ENCODE measurements at places on chromosomes 5 and 9.
A peak's percentile ranks its signal among the peaks of the same experiment; 100 is the strongest.

DNA sequence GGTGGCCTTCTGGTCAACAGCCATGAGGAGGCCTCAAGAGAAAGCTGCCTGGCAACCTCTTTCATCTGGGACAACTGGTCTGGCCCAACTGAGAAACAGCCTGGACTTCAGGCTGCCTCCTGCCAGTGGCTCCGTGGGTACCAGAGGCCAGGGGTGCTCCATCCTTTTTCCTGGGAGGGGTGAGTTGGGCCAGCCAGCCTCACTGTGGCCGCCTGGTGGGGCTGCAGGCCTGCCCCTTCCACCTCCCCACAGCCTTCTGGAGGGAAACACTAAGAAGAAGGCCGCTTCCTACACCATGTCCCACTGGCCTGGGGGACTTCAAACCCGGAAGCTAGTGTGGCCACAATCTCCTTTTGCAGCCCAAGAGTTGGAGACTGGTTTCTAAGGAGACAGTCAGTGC, 13.8 kb upstream of the NKD2 start:
- no peak for DNase-seq

DNA sequence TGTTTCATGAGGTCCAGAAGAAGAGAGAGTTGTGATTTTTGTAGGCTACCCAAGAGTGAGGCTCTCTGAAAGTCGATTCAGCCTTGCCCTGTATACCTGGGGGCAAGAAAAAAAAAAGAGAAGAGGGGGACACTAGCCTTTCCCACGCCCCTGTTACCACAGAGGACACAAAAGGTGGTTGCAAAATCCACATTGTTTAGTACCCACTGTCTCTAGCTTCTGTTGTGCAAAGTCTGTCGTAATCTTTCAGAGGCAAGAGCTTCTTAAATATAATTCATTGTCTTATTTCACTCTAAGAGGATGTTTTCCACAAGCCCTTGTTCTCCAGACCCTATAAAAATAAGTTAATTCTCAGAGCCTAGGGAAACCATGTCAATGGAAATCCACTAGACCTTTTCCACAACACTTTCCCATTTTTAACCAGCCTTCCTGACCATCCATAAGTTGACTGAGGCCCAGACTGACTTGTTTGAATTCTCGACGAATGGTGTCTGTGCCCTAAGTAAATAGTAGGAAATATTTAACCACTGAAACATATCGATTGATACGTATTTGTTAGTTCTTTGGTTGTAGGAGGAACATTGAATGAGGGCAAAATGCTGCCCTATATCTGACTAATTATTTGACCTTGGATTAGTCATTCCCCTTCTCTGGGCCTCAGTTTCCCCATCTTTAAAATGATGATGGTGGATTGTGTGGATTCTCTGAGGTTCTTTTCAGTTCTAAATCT, 182.7 kb downstream of the PAPPA start:
- no peak for DNase-seq

GRCh38 chr5:172347496-172348052, 64.0 kb upstream of the UBTD2 start:
- no peak for DNase-seq

DNA sequence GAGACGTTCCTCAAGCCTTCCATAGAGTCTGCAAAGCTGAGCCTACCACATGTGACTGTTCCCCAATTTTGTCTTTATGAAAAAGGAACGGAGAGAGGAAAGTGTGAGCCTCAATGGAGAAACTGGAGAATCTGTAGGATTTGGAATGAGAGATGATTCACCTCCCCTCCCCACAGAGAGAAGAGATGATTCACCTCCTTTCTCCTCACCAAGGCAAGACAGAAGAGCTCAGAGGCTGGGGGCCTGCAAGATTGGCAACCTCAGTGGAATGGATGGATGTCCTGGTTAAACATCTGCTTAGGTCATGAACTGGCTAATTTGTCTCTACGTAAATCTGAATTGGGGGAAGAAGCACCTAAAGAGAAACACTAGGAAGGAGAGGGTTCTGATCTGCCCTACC, 17.0 kb upstream of the MOCS2 start:
- no peak for DNase-seq

DNA sequence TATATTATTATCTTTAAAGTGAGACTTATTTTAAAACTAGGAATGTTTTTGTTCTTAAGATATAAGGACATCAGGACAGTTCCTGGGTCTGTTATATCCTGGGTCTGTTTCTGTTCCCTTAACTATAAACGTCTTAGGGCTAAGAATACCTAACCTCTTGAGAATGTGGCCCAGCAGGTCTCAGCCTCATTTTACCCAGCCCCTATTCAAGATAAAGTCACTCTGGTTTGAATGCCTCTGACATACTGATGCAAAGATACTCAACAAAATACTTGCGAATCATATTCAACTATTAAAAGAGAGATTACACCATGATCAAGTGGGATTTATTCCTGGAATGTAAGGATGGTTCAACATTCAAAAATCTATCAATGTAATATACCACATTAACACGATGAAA, 51.0 kb downstream of the STK10 start:
- no peak for DNase-seq

- DNase-seq, result no peak
Measured at GRCh38 chr9:135062254-135062653, 25.2 kb upstream of the OLFM1 start.

- DNase-seq, result no peak
Measured at GRCh38 chr5:166382031-166382430, 1909.4 kb upstream of the WWC1 start.

DNA sequence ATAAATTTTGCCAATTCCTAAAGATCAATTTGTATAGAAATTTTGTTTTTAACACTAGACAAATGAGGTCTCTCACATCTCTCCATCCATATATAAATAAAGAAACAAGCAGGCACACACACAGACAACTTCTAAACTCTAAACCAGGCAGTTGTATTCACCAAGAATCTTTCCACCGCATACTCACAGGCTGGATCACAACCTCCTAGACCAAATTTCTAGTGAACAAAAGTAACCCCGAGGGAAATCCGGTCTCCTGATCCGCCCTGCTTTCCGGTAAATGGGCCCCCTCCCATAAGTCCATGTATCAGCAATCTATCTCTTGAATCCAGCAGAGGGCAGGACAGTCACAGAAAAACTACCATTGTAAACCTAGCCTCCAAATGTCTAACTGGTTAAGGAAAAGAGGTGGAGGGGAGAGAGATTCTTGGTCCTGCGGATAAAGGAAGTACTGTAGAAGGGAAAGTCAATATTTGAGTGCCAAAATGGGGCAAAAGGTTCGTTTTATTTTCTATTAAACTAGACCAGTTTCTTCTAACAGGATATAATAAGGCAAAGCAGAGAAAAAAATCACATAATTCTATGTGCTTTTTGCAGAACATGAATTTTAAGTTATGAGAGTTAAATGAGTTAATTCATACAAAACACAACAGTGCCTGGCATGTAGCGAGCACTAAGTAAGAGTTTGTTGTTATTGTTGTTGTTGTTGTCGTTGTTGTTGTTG, 4.8 kb upstream of the SMU1 start:
- DNase-seq, result peak; percentile 93

DNA sequence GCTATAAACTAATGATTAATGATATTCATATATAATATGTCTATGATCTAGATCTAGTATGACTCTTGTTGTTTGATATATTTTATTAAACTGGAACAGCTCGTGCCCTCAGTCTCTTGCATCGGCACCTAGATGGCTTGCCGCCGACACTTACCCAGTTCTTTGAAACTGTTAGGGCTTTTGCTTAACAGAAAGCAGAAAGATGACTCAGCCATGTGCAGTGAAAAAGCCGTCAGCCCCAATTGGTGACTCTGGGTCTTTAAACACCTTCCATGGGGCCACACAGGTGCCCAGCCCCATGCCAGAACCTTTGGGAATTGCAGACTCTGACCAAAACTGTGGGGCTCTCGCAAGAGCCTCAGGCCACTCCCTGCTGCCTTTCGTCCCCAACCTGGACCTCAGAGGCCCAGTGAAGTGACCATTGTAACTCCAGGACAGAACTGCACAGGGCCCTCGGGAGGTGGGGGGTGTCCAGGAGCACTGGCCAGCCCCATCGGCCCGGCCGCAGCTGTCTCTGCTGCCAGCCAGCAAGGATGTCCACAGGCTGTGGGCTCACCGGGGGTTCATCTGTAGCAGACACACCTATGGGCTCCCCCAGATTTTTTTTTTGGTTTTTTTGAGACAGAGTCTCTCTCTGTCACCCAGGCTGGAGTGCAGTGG, 7.8 kb downstream of the LCN10 start:
- DNase-seq, result no peak

GRCh38 chr5:75306746-75307145, 30.3 kb upstream of the HMGCR start:
- no peak for DNase-seq

DNA sequence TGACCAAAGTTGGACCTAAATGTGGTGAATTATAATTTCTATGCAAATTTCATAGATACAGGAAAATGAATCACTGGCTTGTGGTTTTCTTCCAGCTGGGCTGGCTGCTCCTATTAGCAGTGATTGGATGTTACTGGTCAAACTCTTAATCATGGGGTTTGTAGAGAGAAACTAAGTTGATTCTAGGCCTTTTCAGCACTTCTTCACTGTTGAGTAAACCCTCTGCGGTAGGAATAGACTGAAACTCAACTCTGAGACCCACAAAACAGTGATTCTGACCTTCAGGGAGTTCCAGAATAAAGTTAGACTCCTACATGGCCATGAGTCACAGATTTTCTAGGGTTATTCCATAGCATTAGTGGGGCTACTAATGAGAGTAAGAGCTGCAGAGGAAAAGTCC, 47.9 kb upstream of the FKTN start:
- no peak for DNase-seq

- DNase-seq, result no peak
Measured at GRCh38 chr9:13386316-13386715, 106.8 kb upstream of the MPDZ start.

DNA sequence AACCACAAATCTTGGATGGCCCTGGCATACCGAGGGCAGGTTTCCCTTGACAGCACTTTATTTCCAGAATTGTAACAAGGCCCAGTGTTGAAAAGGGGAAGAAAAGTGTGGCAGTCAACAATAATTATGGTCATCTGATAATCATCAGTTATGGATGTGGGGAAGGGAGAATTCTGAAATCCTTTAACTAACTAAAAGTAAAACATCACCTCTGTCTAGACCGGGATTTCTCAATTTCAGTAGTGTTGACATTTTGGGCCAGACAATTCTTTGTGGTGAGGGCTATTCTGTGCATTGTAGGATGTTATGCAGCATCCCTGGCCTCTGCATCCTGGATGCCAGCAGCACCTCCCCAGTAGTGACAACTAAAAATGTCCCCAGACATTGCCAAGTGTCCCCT, 140.4 kb downstream of the PSAT1 start:
- DNase-seq, result no peak

- peak; percentile 33 for DNase-seq
Measured at GRCh38 chr9:95506428-95506677, 10.4 kb downstream of the PTCH1 start.

GRCh38 chr5:160887780-160888179, 35.8 kb upstream of the ATP10B start:
- DNase-seq, result peak; percentile 28

GRCh38 chr5:157080286-157080685, 21.4 kb upstream of the HAVCR1 start:
- DNase-seq, result no peak

GRCh38 chr9:132439153-132439552, 29.1 kb downstream of the CFAP77 start:
- no peak for DNase-seq

DNA sequence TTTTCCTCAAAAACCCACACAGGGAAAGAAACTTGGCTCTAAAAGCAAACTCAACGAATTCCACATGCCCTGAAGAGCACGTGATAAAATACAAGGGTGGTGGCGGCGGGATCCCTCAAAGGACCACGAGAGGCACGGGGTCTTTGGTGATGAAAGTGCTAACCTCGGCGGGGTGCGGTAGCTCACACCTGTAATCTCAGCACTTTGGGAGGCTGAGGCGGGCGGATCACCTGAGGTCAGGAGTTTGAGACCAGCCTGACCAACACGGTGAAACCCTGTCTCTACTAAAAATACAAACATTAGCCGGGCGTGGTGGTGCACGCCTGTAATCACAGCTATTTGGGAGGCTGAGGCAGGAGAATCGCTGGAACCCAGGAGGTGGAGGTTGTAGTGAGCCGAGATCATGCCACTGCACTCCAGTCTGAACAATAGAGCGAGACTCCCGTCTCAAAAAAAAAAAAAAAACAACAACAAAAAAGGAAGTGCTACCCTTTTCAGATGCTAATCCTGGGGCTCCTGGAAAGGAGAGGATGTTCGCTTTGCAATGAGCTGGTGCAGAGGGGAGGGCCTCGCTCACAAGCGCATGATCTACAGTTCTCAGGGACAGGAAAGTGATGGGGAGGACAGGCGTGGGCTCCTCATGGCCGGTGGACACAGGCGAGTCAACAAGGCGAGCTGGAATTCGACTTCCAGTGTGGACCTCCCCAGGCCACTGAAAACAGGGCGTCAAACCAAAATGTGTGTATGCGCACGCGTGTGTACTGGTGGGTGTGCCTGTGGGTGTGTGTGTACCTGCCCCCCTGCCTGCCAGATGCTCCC, 54.1 kb downstream of the USP20 start:
- DNase-seq, result no peak

DNA sequence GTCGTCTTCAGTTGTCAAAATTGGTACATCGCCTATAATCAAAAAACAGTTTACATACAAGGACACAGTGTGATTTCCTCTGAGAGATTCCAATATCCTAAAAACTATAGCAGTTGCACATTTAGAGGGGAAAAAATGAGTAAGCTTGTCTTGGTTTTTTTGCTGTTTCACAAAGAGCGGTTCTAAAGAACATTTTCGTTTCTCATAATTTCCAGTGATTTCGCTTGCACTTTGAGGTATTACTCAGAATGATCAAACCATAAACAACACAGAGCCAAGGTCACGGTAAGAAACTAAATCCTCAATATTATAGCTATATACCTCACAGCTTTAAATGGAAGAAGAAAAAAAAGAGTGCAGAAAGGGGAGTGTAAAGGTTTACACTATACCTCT, 861 bp downstream of the MTX3 start:
- DNase-seq, result no peak

- DNase-seq, result no peak
Measured at GRCh38 chr9:84598921-84599636, 70.5 kb upstream of the NTRK2 start.

DNA sequence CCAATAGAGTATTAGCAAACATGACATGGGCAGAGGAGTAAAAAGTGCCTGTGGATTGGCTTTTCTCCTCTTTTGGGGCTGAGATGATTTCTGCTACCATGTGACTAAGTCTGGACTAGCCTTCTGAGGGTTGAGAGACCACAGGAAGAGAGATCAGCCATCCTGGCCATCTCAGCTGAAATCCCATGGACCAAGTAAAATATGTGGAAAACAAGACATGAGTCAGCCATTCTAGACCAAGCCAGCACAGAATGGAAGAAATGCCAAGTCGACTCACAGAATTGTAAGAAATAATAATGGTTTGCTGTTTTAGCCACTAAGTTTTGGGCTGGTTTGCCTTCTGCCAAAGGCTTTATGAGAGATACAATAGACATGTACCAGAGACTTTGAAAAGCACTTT, 377.8 kb downstream of the CHSY3 start:
- DNase-seq, result no peak

DNA sequence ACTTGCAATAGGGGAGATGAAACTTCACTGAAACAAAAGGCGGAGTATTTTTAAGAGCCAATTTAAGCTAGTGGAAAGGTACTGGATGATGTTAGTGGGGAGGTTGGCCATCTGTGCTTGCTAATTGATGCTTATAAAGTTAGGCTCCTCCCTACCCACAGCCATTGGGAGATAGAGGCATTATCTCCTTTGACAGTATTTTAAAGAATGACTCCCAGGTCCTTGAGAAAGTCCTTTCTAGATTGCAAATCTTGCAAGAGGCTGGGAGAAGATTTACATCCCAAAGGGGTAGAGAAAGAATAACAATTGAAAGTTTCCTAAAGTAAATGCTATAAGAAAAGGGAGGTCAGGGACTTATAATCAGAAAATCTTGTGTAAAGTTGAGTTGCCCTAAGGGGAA, 282.6 kb downstream of the BRINP1 start:
- DNase-seq, result no peak

GRCh38 chr5:175857986-175858385, 13.4 kb upstream of the CPLX2 start:
- DNase-seq, result no peak
